ENCODE measurements at places on chromosomes 6 and 20.

DNA sequence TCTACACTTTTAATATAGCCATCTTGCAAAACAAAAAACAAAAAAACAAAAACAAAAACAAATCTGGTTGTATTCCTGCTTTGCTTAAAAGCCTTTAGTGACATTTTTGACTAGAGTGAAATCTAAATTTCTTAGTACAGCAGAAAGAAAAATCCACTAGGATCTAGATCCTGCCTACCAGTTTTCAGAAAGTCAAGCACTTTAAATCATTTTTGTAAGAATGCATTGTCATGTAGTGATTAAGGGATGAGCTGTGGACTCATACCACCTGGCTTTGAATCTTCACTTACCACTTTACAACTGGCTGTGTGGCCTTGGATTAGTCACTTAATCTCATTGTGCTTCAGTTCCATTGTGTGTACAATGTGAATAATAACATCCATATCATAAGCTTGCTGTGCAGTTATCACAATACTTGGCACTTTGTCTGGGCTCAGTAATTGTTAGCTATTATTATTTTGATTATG, 4.0 kb downstream of the MKKS start:
- DNase-seq = no peak

DNA sequence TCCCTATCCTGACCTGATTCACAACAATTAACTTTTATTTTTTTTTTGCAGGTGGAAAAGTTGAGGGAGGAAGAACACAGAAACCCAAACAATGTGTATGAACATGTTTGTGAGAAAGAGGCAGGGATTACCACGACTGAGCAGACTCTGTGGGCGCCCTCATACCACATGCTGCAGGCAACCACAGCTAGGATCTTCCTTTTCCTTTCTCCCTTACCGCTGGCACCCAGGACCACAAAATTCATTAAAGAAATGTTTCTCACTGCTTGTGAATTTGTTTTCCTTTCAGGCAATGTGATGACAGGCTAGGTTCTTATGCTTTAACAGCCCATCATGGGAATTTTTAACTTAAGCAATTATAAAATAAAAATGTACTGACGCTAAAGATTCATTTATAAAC, 287.1 kb downstream of the GMDS start:
- no peak for DNase-seq

DNA sequence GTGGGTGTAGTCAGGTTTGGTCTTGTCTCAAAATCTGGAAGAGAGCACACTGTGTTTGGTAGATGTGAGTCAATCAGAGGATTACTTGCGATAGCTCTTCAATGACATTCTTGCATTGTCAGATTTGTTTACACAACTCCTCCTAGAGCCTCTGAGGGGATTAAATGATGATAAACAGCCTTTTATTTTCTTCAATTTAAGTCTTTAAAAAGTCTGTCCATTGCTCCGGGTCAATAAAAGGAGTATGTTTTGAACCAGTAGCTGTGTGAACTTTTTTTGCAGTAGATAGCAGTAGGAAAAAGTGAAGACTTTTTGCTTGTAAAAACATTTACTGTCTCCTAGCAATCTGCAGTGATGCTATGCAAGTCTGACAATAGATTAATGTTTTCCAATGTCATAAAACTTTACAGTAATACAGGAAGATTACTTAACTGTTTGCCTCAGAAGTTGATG, 49.9 kb downstream of the GJA1 start:
- DNase-seq = no peak

DNA sequence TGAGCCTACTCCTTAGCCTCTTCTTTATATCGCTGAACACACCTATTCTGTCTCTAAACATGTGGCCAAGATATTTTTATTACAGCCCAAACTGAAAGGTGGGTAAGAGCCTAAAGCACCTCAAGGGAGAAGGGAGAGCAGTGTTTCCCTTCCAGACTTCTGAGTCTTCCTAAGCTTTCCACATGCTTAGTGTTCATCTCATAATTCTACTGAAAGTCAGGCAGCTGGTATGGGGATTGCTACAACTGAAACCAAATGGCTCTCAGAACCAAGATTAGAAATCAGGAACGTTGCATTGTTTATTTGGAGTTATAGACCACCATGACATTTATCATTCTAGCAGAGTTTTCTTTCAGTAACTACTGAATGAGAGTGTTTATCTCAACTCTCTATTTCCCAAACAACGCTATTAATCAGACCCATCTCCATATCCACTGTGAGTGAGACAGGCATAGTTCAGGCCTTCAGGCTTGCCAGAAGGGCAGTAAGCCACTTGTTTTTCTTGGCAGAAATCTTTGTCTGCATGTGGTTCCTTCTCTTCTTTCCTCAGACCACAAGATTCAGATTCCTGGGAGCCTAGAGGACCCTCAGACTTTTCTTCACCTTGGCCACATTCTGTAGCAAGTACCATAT, 22.8 kb downstream of the VGLL2 start:
- DNase-seq = no peak

- DNase-seq = no peak
These were observed 36.5 kb downstream of the MAFB start for GRCh38 chr20:40652441-40652987.

- no peak for DNase-seq
These were observed 8.8 kb downstream of the SLC22A16 start for GRCh38 chr6:110467566-110468140.

DNA sequence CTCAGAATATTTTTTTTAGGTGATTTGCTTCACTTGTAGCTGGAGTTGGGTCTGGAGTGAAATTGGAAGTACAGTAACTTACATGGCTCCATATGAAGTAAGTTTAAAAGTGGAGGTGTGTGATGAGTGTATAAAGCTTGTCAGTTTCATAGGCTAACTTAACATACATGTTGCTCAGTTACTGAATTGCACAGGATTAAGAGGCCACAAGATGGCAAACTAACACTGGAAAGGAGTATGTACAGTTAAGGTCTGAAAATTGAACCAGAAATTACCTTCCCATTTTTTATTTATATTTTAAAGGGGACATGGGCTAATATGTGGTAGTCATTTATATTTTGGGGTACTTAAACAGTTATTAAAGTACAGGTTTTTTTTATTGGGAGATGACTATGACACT, 45.3 kb upstream of the SMIM8 start:
- DNase-seq = no peak

GRCh38 chr20:2139250-2139649, 37.6 kb downstream of the STK35 start:
- DNase-seq = no peak

DNA sequence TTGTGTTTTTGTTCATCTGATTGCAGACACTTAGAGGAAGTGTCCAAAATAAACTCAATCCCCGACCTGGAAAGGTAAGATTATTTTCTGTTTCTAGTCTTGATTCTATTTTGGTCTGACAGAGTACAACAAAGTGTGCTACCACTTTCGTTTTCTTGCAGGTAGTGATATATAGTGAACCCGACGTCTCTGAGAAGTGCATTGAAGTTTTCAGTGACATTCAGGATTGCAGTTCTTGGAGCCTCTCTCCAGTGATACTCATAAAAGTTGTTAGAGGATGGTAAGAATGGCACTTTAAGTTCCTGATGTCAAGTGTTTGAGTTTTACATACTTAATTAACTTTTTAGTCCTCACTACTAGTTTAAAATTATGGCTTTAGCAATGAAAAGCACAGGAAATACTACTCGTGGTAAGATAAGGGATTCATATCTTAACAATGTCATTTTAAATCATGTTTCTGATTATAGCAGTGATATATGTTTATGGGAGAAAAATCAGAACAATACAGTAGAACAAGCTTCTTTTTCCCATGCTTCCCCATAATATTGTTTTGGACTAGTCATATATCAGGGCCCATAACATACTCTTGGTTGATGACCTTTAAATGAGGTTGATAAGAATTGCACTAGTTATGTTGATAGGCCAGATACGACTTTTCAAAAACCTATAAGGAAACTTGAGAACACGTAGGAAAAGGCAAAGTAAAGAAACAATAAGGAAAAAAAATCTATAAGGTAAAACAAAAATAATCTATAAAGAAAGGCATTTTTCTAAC, 104.0 kb downstream of the RTN4IP1 start:
- no peak for DNase-seq
